ENCODE measurements at places on chromosomes 6 and 20. TPM values are rescaled to one million over a fixed set of nuclear protein-coding genes. Genes with fewer than 3 reads are reported as not detected.

Gene RPP21
- 34.3 TPM for total RNA-seq

Gene RNF217
- 24.2 TPM for total RNA-seq

Gene NKX2-4
- not detected for total RNA-seq

Gene HLA-G
- total RNA-seq = not detected

Gene RAET1L
- total RNA-seq = not detected

Gene KCNQ5
- under 0.01 TPM for total RNA-seq

Gene SLC22A2
- not detected for total RNA-seq

Gene ZBTB2
- total RNA-seq = 8.8 TPM

Gene WFDC2
- total RNA-seq = not detected

Gene SEMG1
- not detected for total RNA-seq

Gene CCM2L
- 16.7 TPM for total RNA-seq

Gene NT5DC1
- 4.6 TPM for total RNA-seq

Gene KCNK15
- total RNA-seq = not detected

Gene GHRH
- not detected for total RNA-seq

Gene MAS1
- total RNA-seq = not detected

Gene ZNF165
- 0.67 TPM for total RNA-seq

Gene CBLN4
- not detected for total RNA-seq

Gene FAM162B
- total RNA-seq = 0.33 TPM

Gene CCN6
- total RNA-seq = not detected

Gene OR5V1
- total RNA-seq = not detected

Gene ID4
- not detected for total RNA-seq

Gene OLIG3
- total RNA-seq = not detected

Gene KIF6
- total RNA-seq = not detected

Gene ABHD16B
- total RNA-seq = not detected

Gene COL21A1
- total RNA-seq = 1.6 TPM

Gene DCDC2
- not detected for total RNA-seq

Gene LST1
- total RNA-seq = 0.48 TPM

Gene SH3BGRL2
- 33.1 TPM for total RNA-seq

Gene RHAG
- total RNA-seq = not detected

Gene ANKS1A
- 20.9 TPM for total RNA-seq

Gene MROH8
- 0.98 TPM for total RNA-seq

Gene GFOD1
- total RNA-seq = 42.9 TPM

Gene SHLD1
- 2.3 TPM for total RNA-seq

Gene BCLAF1
- 164 TPM for total RNA-seq

Gene OGFRL1
- 36.9 TPM for total RNA-seq

Gene CRYBG1
- total RNA-seq = 34.6 TPM

Gene TXLNB
- 0.38 TPM for total RNA-seq

Gene PSORS1C2
- not detected for total RNA-seq

Gene THBS2
- 2.0 TPM for total RNA-seq

Gene PRKN
- total RNA-seq = 1.6 TPM

Gene PCK1
- not detected for total RNA-seq

Gene C2
- total RNA-seq = not detected

Gene TAF11
- 30.4 TPM for total RNA-seq

Gene EBF4
- total RNA-seq = 0.19 TPM

Gene MEI4
- under 0.01 TPM for total RNA-seq

Gene MYLK4
- total RNA-seq = 0.65 TPM
